ENCODE measurements at places on chromosomes 11 and 22.
A peak's percentile ranks its signal among the peaks of the same experiment; 100 is the strongest.

GRCh38 chr11:68954836-68955606 lies 25.8 kb downstream of the MRGPRD start:
- no peak for DNase-seq

GRCh38 chr11:71204748-71205664 lies 47.4 kb downstream of the SHANK2 start:
- DNase-seq, result peak; percentile 49

- DNase-seq, result no peak
Observed at GRCh38 chr11:2870969-2871680, 14.4 kb downstream of the CDKN1C start.

- no peak for DNase-seq
Observed at GRCh38 chr11:35814081-35814695, 129.7 kb upstream of the LDLRAD3 start.

DNA sequence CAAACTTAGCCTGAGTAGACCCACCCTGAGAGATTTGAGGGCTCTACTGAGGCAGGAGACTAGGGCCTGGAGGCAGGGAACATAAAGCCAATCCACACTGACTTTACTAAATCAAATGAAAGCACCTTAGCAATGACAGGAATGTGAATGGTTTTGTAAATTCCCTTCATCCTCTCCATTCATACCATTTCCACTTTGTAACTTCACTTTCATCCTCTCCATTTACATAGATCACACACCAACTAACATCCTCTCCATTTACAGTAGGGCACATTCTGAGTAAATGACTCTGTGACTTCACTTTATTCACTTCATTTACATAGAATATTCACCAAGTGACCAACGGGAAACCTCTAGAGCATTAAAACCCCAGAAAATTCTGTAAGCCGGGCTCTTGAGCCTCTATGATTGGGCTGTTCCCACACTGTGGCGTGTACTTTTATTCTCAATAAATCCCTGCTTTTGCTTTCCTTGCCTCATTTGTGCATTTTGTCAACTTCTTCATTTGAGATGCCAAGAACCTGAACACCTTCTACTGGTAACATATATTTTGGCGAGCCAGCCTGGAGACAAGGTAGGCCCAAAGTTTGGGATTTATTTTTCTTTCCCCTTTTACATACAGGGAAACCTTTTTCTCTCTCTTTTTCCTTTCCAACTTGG lies 82.9 kb downstream of the PIWIL4 start:
- DNase-seq, result no peak

DNA sequence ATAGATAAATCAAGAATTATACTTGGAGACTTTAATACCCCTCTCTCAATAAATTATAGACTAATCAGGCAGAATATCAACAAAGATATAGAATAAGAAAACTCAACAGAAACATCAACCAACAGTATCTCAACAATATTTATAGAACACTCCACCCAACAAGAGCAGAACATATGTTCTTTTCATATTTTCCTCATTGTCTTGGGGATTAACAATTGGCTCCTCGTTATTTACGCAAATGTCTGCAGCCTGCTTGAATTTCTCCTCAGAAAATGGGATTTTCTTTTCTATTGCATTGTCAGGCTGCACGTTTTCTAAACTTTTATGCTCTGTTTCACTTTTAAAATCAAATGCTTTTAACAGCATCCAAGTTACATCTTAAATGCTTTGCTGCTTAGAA lies 37.0 kb upstream of the FBLN1 start:
- DNase-seq, result no peak
